ENCODE measurements at places on chromosomes 7 and 10.

DNA sequence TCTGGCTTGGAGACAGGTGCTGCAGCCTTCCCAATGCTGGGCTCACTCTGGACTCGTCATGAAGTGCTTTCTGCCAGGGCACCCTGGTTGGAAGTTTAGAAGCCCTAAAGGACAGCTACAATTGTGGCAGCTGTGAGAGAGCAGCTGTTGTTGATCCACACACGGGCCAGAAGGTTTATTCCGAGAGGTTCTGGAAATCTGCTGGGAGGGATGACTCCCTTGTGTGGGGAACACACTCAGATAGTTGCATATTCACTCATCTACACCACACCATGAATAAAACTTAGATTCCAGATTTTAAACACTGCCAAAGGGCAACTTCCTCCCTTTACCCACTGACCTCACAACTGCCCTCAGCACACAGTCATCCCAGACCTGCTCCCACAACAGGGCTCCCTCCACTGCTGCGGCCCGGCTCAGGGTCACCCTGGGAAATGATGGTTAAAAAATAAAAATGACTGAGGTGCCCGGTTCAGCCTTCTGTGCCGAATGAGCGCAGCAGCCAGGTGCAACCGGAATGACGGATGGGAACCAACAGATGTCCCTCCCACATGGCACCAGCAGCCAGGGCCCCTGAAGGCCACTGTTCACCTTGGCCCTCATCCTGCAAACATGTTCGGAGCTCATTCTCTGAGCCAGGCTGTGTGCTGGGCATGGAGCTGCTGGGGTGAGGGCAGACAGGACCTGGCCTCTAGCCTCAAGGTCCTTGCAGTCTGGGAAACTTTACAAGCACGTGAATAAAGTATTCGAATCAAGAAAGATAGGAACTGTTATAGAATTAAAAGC lies 40.2 kb downstream of the ASB13 start:
- DNase-seq = peak; percentile 30

GRCh38 chr10:28544058-28544457 lies 11.1 kb downstream of the WAC start:
- no peak for DNase-seq

DNA sequence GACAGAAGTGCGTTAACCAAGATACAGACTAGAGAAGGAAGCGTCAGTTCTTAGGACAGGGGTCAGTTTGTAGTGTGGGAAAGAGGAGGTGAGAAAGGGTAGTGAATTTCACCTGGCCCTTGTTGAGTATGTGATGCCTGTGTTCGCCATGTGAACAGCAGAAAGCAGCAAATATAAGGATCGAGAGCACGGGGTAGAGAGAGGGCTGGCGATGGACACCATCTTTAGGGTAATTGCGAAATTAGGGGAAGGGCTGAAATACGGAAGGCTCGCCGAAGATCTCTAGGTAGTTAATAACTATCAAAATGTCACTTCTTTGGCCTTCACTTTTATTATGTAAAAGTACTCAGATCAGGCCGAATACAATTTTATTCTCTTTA lies 6.2 kb upstream of the MEST start:
- no peak for DNase-seq

DNA sequence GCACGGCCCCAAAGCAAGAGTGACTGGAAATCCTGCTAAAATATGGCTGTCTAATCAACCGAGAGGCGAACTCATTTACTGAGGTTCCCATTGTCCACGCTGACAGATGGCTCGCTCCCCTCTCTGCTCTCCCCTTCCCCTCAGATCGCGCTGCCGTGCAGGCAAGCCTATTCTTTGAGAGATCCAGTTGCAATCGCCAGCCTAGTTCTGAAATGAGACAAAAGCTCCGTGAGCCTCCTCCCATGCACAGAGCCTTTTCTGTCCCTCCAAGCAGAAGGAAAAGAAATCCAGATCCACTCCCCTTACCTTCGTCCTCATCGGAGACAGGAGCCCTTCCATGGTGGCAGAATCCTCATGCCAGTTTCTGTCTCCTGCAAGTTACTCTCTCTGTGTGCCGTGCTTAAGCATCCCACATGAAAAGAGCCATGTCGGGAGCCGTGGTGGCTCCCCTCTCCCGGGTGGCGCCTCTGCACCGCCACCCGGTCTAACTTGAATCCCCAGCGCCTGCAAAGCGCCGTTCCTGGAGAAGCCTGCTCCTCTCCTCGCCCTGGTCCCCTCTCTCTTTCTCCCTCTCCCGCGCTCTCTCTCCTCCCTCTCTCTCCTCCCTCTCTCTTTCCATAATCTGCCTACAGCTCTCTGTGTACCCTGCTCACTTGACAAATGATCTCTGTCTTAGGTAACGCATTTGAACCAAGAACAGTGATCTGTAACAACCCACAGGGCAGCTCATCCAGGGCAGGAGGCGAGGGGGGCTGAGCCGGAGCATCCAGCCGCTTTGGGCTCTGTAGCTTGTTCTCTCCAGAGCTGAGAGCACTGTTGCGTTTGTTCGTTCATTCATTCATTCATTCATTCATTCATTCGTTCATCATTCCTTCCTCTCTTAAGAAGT lies 156.8 kb downstream of the FRMD4A start:
- DNase-seq = peak; percentile 51

DNA sequence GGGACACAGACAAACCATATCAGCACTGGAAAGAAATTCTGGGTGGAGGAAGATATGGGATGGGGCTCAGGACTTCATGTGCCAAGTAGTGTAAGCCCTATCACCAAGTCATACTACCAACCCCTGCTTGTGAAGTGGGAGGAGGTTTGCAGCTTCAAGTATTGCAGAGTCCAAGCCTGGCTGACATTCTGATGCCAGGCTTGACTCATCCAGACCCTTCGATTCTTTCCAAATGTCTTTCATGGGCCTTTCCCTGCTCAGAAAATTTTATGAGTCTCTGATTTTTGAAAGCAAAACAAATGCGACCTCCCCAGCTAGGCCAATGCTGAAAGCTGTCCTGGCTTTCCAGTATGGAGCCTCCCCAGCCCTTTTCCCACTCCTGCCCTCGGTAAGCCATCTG lies 45.1 kb upstream of the SMNDC1 start:
- peak; percentile 43 for DNase-seq

DNA sequence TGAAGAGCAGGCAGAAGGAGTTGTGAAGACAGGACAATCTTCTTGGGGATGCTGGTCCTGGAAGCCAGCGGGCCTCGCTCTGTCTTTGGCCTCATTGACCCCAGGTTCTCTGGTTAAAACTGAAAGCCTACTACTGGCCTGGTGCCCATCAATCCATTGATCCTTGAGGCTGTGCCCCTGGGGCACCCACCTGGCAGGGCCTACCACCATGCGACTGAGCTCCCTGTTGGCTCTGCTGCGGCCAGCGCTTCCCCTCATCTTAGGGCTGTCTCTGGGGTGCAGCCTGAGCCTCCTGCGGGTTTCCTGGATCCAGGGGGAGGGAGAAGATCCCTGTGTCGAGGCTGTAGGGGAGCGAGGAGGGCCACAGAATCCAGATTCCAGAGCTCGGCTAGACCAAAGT lies 1.5 kb downstream of the CHPF2 start:
- DNase-seq = no peak

DNA sequence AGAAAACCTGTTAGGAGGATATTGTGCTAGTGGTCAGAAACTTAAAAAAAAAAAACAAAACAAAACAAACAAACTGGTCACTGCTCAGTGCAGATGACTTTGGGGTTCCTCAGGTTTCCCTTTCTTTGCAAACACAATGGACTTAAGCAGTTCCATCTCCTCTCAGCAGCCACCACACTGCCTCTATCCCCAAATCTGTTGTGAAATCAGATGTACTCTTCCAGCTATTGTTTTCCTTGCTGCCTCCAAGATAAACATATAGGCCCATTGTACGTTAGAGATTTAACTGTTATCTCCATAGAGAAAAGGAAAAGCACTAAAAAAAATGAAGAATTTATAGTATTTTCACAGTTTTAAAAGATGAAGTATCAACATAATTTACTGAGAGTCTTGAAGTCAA lies 147.1 kb downstream of the MPP7 start:
- no peak for DNase-seq

DNA sequence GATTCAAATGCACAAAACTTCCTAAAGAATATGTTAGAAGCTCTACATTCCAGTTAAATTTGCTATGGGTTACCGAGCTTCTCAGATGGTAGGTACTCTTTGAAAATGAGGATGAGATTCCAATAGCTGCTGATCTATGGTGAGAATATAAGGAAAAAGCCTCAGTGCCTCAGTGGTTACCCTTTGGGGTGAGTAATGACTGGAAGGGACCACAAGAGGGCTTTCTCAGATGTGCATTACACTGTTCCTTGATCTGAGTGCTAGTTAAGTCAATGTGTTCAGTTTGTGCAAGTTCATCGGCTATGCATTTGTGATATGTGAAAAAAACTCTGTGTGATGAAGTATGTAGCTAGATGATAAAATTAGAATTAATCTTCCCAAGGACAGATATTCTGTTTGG lies 3.5 kb downstream of the NRCAM start:
- peak; percentile 38 for DNase-seq

DNA sequence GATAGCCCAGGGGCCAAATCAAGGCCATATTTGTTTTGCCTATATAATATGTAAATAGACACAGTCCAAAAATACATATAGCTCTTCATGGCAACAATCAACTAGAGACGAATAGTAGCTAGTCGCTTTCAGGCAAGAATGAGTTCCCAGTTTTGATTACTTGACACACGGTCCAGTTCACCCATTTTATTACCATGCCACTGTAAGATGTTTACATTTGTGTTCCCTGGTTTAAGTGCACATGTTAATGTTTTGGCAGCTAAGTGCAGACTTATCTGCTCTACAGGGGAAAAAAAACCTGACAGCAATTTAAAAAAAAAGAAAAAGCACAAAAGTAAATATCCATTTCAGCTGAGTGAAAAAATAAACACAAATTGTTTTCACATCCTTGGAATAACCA lies 213.1 kb downstream of the TPK1 start:
- no peak for DNase-seq

DNA sequence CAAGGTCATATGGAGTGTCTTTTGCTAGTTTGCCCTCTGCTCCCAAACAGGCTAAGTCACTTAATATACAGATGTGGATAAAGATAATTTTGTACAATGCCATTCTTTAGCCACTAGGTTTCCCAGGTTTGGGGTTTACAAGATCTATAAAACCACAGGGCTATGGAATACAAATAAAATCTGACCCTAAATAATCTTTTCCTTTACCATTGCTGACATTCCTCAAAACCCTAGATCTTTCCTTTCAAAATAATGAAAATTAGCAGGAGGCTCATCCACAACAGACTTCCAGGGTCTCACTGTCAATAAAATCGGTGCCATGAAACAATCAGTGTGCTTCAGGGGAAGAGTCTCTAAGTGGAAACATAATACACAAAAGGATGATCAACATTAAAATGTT lies 148.4 kb downstream of the CPEB3 start:
- DNase-seq = peak; percentile 13

- no peak for DNase-seq
Observed at GRCh38 chr10:86354761-86355540, 11.6 kb downstream of the GRID1 start.

DNA sequence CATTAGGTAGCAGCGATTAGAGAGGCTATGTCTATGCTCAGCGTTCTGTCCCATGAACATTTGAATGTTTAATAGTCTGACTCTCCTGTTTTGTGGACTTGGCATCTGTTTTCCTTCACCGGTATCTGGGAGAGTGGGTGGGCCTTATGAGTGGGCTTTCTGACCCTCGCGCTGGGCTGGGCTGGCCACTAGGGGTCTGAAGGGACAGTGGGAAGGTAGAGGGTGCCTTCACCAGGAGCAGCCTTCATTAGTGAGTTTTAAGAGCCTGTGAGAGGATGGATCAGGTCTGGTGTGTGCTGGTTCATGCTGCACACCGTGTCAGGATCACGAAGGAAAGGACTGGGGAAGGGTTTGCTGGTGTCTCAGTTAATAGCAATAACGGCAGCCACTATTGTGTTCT lies 33.4 kb downstream of the DCLRE1A start:
- no peak for DNase-seq

GRCh38 chr10:91198781-91199180 lies 21.7 kb upstream of the PCGF5 start:
- DNase-seq = peak; percentile 77

- peak; percentile 2 for DNase-seq
Observed at GRCh38 chr7:99733448-99733847, 1.5 kb downstream of the CYP3A7 start.

GRCh38 chr7:105345725-105346124 lies 43.0 kb downstream of the SRPK2 start:
- DNase-seq = no peak

GRCh38 chr7:121406944-121407343 lies 10.8 kb upstream of the FAM3C start:
- no peak for DNase-seq

DNA sequence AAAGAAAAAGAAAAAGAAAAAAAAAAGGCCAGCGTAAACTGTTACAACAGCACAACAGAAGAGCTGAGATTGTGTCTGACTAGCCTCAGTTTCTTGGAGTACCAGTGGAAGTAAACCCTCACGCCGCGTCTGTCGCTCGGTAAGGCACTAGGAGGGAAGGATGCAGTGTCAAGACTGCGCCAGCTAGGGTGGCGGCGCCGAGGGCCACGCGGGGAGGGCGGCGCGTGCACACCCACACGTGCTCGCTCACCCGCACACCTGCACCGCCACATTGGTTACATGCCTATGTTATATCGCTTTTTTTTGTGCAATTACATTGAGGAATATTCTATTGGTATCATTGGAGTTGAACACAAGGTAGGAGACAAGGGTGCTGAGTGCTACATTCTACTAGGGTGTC lies 48.2 kb downstream of the CLEC2L start:
- no peak for DNase-seq

- no peak for DNase-seq
Observed at GRCh38 chr7:35012160-35012559, 25.1 kb downstream of the DPY19L1 start.

DNA sequence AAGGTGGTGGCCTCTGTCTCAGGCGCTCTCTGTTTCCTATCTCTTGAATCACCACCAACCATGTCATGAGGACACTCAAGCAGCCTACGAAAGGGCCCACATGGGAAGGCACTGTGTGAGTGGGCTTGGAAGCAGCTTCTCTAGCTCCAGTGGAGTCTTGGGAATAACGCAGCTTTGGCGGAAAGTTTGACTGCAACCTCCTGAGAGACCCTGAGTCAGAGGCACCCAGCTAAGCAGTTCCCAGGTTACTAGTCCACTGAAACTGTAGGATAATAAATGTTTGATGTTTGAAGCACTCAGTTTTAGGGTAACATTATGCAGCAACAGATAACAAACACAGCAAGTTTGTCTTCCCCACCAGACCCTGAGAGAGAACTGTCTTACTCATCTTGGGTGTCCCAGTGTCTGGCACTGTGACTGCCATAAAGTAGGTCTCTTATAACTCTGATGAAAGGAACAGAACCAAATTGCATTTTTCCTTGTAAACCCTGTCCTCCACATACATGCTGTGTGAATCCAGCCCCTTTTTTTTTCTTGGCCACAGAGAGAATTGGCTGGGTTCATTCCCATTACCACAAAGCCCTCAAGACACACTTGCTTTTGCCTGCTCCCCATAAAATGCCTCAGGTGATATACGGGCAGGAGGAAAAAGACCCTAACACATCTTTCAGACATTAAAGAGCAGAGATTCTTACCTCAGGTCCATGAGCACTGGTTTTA lies 185.5 kb downstream of the ZNF365 start:
- peak; percentile 36 for DNase-seq

All from EH (cell line).